ENCODE measurements at places on chromosomes 3 and 15.

DNA sequence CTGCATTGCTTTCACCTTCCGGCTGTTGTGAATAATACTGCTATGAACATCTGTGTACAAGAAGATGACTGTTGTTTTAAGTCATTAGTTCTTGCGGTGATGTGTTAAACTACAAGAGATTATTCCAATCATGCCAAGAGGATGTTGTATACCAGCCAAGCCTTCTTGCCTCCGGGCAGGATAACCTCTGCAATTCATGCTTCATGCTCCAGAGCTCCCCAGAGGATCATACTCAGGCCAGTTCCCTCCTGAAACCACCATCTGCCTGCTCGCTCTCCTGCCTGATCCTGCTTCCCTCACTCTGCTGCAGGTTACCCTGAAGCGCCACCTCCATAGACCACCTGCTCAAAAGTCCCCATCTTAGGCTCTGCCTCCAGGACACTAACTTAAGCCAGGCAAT is 187.1 kb upstream of the PROK2 start:
- DNase-seq, result no peak

DNA sequence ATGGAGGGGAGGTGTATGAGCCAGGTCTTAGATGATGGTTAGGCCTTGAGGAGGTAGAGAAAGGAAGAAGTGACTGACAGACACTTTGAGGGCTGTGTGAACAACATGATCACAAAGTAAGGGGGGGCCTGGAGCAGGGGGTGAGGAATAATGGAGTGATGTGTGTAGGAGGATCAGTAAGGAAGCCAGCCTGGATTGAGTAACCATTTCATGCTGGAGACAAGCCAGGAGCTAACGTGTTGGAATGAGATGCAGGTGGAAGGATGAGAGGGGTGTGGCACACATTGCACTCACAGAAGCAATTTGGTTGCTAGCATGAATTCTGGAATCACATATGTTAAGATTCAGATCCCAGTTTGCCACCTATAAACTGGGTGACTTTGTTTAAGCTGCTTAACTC is 65.5 kb downstream of the BBX start:
- DNase-seq, result no peak

DNA sequence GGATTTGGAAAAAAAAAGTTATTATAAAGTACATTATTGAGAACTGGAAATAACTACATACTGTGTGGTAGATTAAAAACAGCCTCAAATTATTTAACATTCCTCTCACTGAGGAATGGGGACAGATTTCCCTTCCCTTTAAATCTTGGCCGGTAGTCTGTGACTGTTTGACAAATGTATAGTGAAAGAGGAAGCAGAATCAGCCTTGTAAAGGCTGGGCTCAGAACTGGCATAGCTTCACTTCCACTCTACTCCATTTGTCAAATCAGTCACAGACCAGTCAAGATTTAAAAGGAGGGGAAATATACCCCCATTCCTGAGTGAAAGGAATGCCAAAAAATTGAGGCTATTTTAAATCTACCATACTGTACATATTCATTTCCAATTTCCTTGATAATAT is 18.2 kb upstream of the B4GALT4 start:
- DNase-seq, result peak; percentile 41

- DNase-seq, result no peak
Observed at GRCh38 chr3:117941756-117942155, 1092.9 kb downstream of the IGSF11 start.

DNA sequence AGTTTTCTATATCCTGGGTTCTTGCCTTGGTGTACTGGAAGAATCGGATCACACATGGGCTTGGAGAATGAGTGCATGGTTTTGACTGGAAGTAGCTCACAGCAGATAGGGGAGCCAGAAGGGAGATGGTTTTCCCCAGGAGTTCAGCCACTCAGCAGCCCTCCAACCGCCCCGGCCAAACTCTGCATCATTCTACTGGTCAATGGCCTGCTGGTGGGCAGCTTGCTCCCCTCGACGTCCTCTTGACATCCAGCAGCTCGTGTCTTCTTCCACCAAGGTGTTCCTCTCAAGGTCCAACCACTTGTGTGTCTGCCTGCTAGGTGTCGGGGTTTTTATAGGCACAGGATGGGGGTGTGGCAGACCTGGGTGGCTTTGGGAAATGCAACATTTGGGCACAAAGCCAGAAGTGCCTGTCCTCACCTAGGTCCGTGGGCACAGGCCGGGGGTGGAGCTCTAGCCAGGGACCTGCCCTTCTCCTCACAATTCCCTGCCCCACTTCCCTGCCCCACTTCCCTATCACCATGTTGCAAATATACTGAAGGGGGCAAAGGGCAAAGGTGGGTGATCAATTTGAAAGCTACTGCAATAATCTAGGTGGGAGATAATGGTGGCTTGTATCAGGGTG is 3.0 kb upstream of the GTPBP8 start:
- no peak for DNase-seq

- DNase-seq, result no peak
Observed at GRCh38 chr3:16884748-16885592, at the start of gene PLCL2. PLCL2 (plus strand) TSS chr3:16884955; CDS start chr3:16885040, 85 bp downstream.

- no peak for DNase-seq
Observed at GRCh38 chr3:15428539-15428938, 1.1 kb downstream of the EAF1 start.
